ENCODE measurements at places on chromosomes 11 and 22.

GRCh38 chr11:36459046-36459445 lies 51.0 kb downstream of the TRAF6 start:
- no peak for DNase-seq

DNA sequence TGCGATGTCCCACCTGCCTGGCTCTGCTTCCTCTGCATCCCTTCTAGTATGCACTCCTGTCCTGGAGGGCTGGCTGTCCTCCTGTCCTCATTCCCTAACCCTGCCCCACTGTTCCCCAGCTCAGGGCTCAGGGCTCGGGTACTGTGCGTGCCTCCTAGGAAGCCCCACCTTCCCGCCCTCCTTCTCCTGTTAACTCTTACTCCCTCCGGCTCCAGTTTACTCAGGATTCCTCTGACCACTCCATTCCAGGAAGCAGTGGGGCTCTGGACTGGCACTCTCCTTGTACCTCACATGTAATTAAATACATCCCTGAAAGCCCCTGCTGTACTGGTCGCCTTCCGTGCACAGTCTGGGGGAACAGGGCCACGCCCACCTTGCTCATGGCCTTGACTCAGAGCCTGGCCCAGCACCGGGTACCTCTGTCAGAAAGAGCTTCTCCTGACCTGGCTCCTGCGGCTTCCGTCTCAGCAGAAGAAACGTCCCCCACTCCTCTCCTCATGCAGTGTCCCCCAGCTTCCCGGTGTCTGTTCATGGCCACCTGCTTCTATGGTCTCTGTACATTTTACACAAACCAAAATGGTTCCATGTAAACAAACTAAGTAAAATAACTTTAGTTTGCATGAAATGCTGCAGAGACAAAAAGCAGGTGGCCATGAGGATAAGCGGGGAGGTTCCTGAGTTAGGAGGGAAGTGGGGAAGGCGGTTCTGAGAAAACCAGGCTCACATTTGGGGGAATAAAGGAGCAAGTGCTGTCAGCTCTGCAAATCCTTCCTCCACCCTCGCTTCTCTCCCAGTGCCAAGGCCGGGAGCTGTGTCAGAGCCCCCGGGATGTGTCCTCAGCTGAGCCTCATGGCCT lies 445.9 kb downstream of the BRD1 start:
- no peak for DNase-seq

- DNase-seq = peak; percentile 9
These were observed 7.7 kb upstream of the QSER1 start for GRCh38 chr11:32884770-32885384.

GRCh38 chr11:46002189-46002588 lies 79.7 kb downstream of the LARGE2 start:
- DNase-seq = peak; percentile 33

DNA sequence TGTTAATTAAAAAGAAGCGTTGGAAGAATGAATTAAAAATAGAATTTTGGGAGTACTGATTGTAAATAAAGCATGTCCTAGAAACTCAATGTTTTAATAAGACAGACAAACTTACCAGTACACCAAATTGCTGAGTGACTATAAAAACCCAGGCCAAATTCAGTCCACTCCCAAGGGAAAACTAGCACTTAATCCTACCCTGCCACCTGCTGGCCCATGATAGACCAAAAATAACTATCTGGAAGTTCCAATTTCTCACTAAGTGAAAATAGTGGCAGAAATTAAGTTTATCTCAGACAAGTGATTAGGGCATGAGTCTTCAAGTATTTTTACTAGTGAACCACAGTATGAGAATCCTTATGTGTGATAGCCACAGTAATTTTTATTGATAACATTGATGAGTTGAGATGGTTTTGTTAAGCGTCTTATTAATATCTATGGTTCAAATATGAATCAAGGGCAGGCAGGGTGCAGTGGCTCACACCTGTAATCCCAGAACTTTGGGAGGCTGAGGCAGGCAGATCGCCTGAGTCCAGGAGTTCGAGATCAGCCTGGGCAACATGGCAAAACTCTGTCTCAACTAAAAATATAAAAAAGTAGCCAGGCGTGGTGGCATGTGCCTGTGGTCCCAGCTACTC lies 9.8 kb upstream of the DDX10 start:
- DNase-seq = peak; percentile 54

DNA sequence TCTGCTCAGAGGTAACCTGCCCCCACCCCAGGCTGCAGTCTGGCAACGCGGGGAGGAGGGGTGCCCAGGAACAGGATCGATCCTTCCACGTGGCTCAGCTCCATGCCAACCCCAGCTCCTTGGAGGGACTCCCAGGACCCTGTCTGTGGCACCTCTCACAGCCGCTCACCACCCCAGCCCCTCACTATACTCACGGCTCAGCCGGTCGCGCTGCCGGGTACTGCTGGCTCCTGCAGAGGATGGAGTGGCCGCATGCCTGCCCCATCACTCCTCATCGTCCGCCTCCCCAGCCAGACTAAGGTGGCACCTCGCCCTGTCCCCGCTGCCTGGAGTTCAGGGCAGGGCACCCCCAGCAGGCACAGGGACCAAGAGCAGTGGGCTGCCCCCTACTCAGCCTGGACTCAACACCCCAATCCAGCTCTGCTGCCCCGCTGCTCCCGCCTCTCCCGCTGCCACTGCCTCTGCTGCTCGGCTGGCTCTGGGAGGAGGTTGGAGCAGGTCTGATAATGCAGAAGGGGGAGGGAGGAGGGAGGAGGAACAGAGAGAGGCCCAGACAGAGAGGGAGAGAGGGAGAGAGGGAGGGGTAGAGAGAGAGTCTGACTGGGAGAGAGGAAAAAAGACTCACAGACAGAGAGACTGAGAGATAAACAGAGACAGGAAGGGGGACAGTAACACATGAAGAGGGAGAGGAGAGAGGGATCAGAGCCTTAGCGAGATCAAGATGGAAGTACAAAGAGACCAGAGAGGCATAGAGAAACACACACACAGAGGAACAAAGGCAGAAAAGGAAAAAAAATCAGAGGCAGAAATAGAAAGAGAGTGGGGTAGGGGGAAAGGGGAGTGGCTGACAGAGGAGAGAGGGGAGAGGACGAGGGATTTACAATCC lies at the start of gene PDE2A:
PDE2A (minus strand) TSS at position 480 of the 886 bp plus-strand sequence; CDS start at position 265, 215 bp downstream.
- DNase-seq = no peak

- no peak for DNase-seq
These were observed 1.8 kb upstream of the CHADL start for GRCh38 chr22:41242396-41243117.

DNA sequence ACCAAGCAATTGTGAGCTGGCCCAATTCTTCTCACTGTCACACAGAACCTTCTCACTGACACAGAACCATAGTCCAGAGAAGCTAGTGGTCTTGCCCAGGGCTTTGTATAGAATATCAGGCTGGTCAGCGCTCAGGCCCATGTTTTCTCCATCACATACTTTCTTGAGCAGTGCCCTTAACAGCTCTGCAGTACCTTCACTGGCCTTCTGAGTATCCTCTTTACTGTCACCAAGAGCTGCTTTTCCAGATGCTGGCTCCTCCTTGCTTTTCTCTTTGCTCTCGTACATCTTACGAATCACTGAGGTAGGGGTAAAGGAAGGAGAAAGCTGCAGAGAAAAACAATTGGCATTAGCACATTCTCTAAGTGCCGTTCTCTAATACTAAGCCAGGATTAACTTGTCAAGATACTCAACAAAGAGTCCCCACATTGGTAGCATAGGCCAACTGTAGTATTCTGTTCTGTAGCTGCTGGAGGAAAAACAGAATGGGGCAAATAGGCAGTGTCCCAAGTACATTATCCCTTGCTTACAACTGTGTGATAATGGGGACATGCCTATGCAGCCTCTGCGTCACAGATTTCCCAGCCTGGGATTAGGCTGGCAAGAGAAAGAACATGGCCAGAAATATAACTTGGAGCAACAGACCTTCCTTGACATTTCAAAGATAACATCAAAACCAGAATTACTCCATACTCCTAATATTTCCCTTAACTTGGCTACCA lies 43.5 kb downstream of the DRG1 start:
- DNase-seq = no peak

GRCh38 chr22:39718921-39719475 lies 148.4 kb downstream of the CACNA1I start:
- DNase-seq = no peak

GRCh38 chr11:84247926-84248325 lies 961.8 kb upstream of the CCDC90B start:
- peak; percentile 52 for DNase-seq

DNA sequence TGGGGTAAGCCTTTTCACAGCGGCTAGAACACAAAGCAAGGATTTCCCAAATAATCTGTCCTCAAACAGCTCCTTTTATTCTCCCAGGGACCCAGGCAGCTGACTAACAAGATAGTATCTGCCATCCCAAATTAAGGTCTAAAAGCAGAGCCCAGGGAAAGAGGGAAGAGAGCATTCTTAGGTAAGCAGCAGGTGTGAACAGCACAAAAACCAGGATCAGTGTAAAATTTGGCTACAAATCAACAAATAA lies 79.9 kb downstream of the RBMXL2 start:
- DNase-seq = no peak

- no peak for DNase-seq
These were observed 182.3 kb downstream of the DSCAML1 start for GRCh38 chr11:117614728-117615127.

DNA sequence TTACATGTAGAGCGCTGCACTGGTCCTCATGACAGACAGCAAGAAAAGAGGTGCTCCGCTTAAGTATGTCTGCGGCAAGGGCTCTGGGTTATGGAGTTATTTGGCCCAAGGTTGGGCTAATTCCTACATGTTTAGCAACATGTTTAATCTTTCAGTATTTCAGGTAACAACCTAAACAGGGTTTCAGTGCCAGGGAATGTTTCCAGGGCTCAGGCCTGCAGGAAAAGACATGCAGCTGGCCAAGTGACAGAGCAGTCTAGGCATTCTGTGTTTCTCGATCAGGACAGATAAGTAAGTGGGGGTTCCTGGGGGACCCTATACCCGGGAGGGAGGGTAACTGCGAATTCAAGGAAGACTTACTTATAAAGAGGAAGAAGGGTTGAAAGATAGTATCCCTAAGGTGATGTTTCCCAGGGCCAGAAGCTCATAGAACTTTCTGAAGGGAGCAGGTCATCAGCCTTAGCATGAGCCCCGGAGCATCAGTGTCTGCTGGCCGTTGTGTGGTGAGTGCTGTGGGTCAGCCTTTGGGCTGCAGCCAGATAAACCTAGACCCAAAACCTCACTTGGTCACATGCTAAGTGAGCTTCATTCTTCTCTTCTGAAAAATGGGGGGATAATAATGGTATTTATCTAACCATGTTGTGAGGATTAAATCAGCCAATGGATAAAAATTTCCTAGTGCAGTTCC lies 18.4 kb downstream of the KCNJ5 start:
- DNase-seq = no peak

DNA sequence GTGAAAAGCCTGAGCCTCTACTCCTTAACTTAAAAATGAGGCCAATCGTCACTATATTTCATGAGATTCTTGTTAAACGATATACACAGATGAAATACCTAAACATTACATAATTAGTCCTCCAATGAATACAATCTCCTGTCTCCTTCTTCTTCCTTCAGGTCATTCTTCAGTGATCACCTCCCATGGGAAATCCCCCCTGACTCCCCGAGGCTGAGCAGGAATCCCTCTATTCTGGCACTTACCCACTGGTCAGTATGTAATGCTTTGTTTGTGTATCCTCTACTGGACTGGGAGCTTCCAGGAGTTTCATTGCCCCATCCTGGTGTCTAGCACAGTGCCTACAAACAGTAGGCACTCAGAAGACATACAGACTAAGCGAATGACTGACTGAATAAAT lies 52.3 kb downstream of the RAB38 start:
- DNase-seq = no peak

DNA sequence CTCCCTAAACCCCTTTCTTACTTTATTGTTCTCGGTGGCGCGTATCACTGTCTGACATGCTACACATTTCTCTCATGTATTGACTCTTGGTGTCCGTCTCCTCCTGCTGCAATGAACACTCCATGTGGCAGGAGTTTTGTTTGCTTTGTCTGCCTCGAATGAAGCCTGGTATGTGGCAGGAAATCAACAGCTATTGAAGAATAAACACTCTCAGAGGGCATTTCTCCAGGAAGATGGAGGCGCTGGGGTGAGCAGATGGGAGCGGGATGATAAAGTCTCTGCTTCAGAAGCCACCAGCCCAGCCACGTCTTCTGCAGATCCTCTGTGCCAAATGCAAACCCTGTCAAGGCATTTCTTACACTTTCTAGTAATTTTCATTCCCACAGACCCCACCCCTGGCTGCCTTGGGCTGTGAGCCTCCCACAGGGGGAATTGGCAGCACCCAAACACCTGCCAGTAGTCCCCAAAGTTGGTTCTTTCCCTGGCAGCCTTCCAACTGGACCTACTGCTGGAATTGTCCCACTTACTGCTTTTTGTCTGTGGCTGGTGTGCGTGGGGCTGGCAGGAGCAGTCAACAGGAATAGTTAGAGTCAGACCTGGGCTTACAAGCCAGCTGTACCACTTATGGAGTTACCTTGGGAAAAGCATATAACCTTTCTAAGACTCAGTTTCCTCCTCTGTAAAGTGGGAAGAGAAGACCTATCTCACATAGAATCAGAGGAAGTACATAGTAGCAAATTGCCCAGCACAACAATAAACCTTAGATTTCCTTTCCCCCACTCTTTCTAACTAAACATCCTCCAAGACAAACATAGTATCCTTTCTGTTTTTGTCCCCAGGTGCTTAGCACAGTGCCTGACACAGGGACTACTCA lies 13.3 kb upstream of the IL10RA start:
- no peak for DNase-seq

- no peak for DNase-seq
These were observed 17.5 kb downstream of the EMSY start for GRCh38 chr11:76462317-76462716.

DNA sequence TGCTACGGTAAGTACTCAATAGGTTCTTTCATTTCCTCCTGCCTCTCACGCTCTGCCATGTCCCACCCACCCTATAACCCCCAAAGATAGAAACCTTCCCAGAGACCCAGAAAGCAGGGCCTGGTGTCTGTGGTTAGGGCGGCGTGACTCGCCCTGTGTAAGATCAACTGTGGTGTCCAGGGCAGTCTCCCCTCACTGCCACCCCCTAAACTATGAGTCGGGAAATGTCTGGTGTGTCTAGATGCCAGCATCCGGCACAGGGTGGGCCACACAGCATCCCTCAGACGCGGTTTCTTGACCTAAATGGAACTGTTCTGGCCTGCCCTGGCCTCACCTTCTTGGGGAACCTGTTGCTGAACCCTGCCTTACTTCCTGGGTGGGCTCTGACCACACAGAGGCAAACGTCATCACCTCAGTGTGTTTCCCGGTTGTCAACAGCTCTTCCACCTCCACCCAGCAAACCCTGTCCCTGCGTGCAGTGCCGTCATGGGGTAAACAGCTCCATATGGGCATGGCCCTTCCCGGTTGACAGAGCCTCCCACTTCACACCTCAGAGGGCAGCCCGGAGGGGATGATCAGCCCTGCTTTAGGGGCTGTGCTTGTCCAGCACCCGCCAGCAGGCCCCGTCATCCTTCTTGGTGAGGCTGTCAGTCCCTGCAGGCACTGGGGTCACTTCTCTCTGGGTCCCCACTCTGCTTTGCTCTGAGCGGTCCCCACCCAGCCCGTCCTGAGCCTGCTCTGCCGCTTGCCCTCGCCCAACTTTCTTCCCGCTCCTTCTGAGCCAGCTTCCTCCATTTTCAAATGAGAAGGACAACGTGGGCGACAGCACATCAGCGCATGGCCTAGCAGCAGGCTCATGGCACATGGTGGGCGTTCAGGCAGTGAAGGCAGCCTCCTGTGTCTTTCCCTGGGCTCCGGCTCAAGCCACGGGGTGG lies 6.0 kb downstream of the WNT11 start:
- DNase-seq = peak; percentile 35

GRCh38 chr22:43014869-43015676 lies at the start of gene PACSIN2:
PACSIN2 (minus strand) TSS chr22:43015149; CDS start chr22:42912080, 103,069 bp downstream.
- peak; percentile 99 for DNase-seq

GRCh38 chr22:43222262-43222661 lies 35.3 kb upstream of the TTLL12 start:
- no peak for DNase-seq

GRCh38 chr11:48080301-48080861 lies 100.0 kb downstream of the PTPRJ start:
- no peak for DNase-seq

- DNase-seq = no peak
These were observed 609 bp downstream of the CDK2AP2 start for GRCh38 chr11:67507242-67507863.
